8988T (cell line): ENCODE measurements at places on chromosomes 5 and 9.

- no peak for DNase-seq
These were observed 246.6 kb downstream of the SPOCK1 start for GRCh38 chr5:137252512-137252911.

DNA sequence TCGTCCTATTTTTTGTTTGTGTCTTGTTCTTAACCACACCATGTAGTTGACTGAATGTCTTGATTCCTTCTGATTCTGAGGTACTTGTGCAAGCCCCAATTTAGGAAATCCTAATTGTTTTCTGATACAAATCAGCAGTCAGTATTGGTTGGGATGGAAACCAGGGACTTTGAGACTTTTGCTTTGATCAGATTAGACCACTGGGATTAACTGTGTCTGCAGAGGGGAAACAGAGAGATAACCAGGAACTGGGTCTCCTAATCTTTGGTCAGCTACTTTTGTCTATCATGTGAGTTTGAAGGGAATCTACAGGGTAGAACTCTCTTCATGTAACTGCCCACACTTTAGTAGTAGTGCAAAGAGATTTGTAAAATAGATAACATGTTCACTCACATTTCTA lies 173.8 kb upstream of the POC5 start:
- no peak for DNase-seq

GRCh38 chr5:170216257-170216864 lies 16.4 kb upstream of the C5orf58 start:
- no peak for DNase-seq

- DNase-seq: no peak
These were observed 9.9 kb downstream of the SH3RF2 start for GRCh38 chr5:145946112-145946861.

DNA sequence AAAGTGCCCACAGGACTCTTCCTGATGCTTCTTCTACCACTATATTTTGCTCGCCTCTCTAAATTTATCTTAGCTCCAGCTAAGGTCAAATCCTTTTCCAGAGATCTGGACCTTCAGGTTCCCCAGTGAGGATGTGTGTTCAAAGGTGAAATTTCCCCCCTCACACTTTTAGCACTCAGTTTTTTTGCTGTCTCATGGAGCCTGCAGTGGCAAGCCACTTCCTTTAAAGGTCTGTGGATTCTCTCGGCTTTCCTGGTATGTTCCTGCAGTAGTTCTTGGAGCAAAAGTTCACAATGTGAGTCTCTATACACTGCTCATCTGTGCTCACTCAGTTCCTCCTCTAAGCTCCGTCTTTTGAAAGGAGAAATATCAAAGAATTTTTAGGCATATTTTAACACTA lies 181.4 kb downstream of the LURAP1L start:
- no peak for DNase-seq

- no peak for DNase-seq
These were observed 63.4 kb upstream of the WWC1 start for GRCh38 chr5:168227973-168228615.

- no peak for DNase-seq
These were observed at the start of gene UGT3A1 for GRCh38 chr5:35990941-35991611. Gene UGT3A1, minus strand, starts transcription at chr5:35991390. Its CDS starts 150 bp downstream, at chr5:35991240.

DNA sequence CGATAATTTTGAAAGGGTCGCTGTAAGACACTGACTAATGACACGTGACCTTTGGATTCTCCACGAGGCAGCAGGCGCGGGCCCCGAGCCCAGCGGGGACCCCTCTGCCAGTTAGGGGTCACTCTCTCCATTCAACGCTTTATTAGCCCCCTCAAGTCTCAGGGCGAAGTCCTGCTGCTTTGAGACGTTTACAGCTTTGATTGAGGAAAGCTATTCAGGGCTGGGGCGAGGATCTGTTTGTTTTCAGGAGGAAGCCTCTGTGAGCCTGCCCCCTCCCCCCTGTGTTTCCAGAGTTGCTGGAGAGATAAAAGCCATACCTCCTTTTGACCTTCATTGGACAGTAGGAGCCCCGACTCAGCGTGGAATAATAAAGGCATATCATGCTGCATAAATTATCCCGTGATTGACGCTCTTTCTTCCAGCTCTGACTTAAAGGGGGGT lies 31.4 kb upstream of the MSX2 start:
- DNase-seq: no peak

- no peak for DNase-seq
These were observed 127.9 kb upstream of the TARS1 start for GRCh38 chr5:33312571-33313549.

GRCh38 chr5:148810823-148811222 lies 15.6 kb upstream of the ADRB2 start:
- no peak for DNase-seq

- no peak for DNase-seq
These were observed 141.0 kb downstream of the CDK5RAP2 start for GRCh38 chr9:120438836-120439546.

- no peak for DNase-seq
These were observed 186.7 kb downstream of the DCP2 start for GRCh38 chr5:113163328-113163727.

DNA sequence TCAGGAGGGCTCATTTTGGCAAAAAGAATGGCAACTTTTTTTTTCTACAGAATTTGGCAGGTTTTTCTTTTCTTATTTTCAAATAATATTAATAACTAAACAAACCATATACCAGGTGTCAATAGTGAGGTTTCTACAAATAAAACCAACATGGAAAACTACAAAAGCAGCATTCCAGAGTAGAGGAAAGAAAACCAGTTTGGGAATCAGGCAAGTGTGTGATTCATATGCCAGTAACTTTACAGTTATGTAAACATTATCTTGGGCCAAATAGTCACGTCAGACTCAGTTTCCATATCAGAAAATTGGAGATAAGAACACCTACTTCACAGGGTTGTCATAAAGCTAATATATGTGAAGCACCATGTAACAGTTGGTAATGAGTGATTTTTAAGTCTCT lies 51.7 kb downstream of the FBXW11 start:
- no peak for DNase-seq

GRCh38 chr9:93286252-93287188 lies 102.6 kb downstream of the WNK2 start:
- DNase-seq: no peak

DNA sequence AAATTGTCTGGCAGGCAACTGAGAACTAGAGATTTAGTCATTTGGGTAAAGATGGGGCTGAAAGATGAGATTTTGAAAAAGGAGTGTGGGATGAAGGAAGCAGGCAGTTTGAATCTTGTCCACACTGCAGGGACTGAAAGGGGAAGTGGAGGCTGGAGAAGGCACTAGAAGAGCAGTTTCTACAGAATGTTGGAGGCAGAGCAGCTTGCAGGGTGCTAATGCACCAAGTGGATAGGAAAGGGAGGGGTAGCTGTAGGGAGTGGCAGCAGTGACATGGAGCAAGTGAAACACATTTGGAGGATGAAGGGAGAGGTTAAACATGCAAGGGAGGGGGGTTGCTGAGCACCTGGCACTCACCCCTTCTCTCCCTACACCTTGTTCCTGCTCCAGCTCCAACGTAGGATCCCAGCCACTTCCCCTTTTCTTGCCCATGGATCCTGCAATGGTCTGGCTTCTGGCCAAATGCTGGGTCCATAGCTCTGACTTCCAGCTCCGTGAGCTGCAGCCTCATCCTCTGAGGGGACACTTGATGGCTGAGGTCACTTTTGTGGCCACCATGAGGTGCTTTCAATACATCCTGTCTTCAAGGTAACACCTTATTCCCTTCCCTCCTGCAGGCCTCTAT lies 30.0 kb upstream of the FGD3 start:
- DNase-seq: no peak

GRCh38 chr9:27548055-27548741 lies 18.6 kb upstream of the MOB3B start:
- DNase-seq: no peak

DNA sequence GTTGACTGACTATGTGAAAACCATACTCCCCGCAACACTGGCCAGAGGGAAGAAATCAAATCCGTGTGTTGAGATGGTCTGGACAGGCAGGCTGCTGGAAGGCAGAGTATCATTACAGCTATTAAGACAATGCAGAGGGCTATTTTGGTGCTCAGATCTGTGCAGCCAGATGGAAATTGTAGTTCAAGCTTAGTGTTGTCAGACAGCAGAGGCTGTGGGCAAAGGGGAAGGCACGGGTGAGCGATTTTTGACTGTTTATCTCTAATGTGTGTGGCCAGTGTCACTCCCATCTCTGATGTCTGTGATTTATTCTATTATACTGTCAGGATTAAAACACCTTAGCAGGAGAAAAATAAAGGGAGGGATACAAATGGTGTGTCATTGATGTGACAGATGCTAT lies 984.4 kb upstream of the WWC1 start:
- no peak for DNase-seq

GRCh38 chr5:14830210-14831005 lies 41.2 kb downstream of the ANKH start:
- DNase-seq: no peak

DNA sequence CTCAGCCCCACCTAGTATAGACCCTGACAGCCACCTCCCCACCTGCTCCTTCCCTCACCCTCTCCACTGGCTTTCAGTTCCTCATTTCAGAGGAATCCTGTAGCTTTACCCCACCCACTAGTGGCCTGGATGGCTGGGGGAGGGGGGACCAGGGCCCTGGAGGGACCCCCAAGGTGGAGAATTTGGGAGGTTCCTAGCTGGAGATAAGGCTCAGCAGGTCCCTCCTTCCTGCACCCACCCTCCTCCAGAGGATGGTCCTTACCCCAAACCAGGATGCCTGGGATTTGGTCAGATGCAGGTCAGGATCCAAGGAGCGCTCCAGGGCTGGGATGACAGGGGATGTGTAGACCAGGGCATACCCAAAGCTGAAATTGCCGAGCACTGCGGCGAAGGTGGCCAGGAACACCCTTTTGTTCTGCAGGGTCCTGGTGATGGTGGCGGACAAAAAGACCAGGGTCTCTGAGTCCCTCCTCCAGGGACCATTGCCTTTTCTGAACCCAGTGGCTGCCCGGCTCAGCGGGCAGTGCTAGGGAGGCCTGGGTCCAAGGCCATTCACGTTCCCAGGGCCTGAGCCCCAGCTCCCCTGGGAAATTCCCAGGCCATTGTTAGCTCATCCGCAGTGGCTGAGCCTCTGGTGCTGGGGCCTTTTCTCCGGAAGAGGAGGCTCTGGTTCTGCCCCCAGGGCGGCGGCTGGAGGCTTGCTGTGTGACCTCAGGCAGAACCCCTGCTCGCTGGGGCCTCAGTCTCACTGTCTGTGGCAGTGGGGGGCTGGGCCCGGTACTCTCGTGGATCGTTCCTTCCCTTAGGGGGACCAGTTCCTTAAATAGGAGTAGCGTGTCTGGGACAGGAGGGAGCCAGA lies 678 bp downstream of the SLC2A6 start:
- DNase-seq: no peak

- DNase-seq: no peak
These were observed 58.4 kb downstream of the WHRN start for GRCh38 chr9:114446672-114447450.

DNA sequence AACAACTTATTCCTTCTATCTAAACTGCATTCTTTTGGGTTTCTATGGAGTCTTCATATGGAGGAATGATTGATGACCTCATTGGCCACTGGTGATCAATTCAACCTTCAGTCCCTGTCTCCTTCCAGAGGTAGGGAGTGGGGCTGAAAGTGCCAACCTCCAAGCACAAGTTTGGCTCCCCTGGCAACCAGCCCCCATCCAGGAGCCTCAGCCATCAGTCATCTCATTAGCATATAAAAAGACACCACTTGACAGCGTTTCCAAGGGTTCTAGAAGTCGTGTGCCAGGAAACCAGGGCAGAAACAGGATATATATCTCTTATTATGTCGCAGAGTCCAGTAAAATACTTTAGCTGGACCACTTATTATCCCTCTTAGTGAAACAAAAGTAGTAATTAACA lies 9.8 kb downstream of the SLC31A2 start:
- no peak for DNase-seq

DNA sequence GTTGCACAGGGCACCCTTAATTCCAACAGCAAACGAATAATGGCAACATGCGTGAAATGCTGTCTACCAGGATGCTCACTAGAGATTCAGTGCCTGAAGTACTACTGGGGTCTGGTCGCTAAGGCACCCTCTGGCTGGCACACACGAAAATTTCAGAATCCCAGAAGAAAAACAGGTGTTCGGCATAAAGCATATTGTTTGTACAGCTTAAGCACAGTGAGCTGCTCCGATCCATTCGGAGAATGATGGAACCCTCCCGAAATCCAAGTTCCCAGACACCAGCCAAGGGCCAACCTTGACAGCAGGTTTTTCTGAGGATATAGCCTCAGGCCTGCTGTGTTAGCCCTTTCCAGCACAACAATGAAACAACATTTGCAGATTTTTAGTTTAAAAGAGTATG lies 61.4 kb upstream of the ALDH1B1 start:
- DNase-seq: no peak

GRCh38 chr9:86315078-86315477 lies 32.7 kb upstream of the ISCA1 start:
- no peak for DNase-seq
